Astrocyte (in vitro differentiated cells and primary cell): ENCODE measurements at places on chromosomes 3 and 15. TPM values are rescaled to one million over a fixed set of nuclear protein-coding genes. Genes with fewer than 3 reads are reported as not detected.

GRCh38 chr3:196501316-196502044 lies 2.1 kb downstream of the RNF168 start:
- DNase-seq = peak; percentile 29

Gene TM4SF1
- total RNA-seq = 28.9 and 31.3 TPM in 2 replicates

Gene GABRR3
- total RNA-seq = not detected in 2 replicates

DNA sequence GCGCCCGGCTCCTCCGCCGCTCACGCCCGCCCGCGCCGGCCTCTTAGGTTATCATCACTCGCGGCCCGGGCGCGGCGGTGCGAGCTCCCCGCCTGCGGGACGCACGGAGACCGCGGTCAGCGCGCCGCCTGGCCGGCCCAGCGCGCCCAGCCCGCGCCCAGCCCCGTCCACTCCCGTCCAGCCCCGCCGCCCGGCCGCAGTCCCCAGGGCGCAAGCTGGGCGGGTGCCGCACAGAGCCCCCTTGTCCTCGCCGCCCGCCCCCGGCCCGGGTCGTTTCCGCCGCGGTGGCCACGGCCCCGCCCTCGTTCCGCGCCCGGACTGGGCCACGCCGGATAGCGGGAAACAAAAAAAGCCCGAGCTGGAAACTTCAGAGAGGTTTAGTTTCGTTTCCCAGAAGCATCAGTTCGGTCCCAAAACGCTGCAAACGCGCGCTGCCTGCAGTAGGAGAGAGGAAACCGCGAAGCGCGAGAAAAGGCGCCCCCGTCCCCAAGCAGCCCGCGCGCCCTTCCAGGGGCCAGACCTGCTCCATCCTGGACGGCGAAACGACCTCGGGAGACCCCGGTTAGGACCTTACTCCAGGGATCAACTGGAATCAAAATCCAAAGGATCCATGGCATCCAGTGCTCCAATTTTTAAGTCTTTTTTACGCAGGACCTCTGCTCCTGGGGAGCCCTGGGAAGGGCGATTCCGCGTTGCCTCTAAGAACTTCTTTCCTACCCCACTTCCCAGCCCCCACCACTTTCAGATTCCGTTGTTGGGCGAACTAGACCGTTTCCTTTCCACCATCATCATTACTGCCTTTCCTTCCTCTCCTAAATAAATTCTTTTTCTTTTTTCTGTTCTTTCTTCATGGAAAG lies at the start of gene ATP10A:
ATP10A (minus strand) TSS at position 217 of the 857 bp plus-strand sequence. CDS start 231 bp downstream, outside the sequence.
- DNase-seq = peak; percentile 61

DNA sequence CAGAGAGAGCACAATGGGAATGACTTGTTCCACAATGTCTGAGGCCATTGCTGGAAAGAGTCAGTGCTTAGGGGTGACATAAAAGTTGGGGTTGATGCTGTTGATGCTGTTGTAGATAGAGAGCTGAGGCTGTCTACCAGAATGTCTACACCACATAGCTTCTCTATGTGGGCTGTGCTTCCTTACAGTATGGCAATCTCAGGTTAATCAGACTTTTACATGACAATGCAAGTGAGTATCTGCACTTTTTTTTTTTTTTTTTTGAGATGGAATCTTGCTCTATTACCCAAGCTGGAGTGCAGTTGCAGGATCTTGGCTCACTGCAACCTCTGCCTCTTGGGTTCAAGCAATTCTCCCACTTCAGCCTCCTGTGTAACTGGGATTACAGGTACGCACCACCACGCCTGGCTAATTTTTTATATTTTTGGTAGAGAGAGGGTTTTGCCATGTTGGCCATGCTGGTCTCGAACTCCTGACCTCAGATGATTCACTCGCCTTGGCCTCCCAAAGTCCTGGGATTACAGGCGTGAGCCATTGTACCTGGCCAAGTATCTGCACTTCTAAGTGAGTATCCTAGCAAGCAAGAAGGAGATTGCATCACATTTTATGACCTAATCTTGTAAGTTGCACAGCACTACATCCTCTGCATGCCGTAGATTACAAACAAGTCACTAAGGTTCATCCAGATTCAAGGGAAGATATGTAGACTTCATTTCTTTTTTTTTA lies 28.7 kb downstream of the DLEC1 start:
- no peak for DNase-seq

Gene ANKRD63
- total RNA-seq = not detected in 2 replicates

GRCh38 chr3:138390582-138390932 lies 42.2 kb downstream of the MRAS start:
- no peak for DNase-seq

DNA sequence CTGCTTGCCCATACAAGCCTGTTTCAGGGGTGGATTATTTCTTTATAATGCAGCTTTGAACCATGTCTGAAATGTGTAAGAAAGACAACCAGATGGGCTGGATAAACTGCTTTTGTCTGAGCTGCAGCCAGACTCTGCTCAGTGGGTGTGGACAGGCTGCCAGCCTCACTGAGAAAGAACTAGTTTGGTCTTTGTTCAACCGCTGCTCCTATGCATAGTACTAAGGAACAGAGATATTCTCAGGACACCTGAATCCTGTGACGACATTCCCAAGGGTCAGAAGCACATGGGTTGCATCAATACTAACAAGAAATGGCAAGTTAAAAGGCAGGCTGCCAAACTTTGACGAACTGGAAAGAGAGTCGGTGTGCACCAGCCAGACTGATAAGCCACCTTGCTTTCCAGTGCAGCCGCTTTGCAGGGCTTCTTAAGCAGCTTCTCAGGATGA lies 57.2 kb downstream of the PLD1 start:
- peak; percentile 16 for DNase-seq

Gene GPR149
- total RNA-seq = not detected in 2 replicates

Gene THAP10
- total RNA-seq = 1.6 TPM in 2 replicates

- peak; percentile 71 for DNase-seq
These were observed 384.5 kb upstream of the IL12A start for GRCh38 chr3:159604151-159604581.

DNA sequence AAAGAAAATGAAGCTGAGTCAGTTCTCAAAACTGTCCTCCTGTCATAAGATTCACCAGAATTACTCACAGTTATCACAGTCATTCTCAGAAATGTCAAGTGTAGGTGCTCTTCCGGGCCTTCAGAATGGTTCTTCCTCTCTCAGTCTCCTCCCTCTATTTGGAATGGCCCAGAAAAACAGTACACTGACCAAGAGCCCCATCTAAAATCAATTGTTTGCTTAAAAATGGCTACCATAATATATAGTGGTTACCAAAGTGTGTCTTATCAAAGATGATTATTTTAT lies 99.8 kb downstream of the MECOM start:
- DNase-seq = no peak

DNA sequence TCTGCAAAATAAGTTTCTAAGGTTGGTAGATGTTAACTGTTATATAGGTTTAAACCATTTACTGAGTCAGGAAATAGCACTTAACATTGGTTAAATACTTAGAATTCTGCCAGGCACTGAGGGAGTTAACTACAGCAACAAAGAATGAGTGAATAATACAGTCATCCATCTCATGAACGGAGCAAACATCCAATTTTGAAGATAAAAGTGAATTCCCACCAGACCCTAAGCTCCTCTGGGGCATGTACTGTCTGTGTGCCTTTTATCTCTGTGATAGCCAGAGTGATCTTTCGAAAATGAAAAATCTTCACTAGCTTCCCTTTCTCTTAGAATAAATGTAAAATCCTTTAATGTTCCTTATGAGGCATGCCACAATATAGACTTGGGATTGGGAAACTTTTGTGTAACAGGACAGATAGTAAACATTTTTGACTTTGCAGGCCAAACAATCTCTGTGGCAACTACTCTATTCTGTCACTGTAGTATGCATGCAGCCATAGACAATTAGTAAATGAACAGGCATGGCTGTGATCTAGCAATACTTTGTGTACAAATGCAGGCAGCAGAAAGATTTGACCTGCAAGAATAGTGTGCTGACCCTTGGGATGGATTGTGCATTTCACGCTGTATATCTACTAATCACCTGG lies 294.5 kb upstream of the LMCD1 start:
- DNase-seq = no peak

Gene C2CD4B
- total RNA-seq = not detected in 2 replicates

GRCh38 chr3:183551930-183552329 lies 3.6 kb downstream of the KLHL6 start:
- DNase-seq = no peak

Gene NSMCE3
- 8.2 and 8.3 TPM in 2 replicates for total RNA-seq

Gene HTR3E
- total RNA-seq = not detected in 2 replicates

DNA sequence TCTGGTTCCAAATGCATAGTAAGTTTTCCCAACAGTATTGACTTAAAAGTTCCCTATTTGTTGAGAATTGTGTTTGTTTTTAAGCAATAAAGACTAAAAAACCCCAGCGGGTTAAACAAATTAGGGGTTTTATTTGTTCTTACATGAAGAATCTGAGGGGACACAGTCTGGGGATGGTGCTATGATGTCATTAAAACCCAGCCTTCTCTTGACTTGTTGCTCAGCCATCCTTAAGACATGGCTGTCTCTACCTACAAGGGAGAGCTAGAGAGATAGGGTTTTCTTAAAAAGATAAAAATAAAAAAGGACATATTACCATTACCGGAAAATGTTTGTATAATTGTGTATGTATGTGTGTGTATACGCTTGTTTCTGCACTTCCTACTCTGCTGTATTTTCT lies 11.7 kb upstream of the ARL14 start:
- no peak for DNase-seq

Gene PCSK6
- total RNA-seq = 0.36 and 1.3 TPM in 2 replicates

DNA sequence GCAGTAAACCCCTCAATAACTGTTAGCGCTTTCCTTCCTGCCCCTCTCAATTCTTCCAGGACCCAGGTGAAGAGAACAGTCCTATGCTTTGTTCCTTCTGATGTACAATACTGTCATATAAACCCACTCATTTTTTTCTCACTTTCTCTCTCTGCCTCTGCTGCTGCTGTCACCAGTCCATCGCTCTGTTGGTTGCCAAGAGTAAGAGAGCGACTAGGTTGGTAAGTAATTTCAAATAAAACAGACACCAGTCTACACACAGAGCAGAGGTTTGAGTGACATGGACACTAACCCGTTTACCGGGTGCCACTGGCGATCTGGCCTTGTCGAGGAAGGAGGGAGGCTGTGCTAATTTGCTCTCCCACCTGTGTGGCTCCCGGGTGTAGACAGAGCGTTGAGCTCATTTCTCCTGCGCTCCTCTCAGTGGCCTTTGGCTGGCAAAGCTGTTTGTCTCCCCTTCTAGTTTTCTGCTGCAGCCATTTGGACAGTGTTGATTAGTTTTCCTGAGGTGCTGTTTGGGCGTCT lies 215.4 kb downstream of the THSD4 start:
- DNase-seq = no peak

Gene ISLR2
- total RNA-seq = 0.14 and 0.19 TPM in 2 replicates

DNA sequence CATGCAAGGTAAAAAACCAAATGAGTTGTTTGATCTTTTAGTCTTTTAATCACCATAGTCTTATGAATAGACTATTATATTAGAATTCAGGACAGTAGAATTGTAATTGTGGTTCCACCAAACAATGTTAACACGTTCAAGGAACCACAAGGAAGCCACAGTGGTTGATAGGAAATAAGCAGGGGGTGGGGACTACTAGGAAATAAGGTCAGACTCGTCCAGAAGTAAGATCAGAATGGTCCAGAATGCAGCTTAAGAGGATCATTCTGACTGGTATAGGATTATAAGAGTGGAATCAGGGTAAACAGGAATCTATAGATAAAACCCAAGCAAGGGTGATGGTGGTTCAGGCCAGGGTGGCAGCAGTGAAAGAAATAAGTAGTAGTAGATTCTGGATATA lies 7.5 kb downstream of the MYNN start:
- DNase-seq = no peak
